Left lung (tissue), 14 donors: ENCODE measurements at places on chromosomes 6 and 20. TPM values are rescaled to one million over a fixed set of nuclear protein-coding genes. Genes with fewer than 3 reads are reported as not detected.

Gene OR2J2
- not detected for total RNA-seq

Gene ASIP
- total RNA-seq, result not detected

Gene MUCL3
- total RNA-seq, result 4.0 TPM

Gene DUSP15
- 1.1 TPM for total RNA-seq

Gene OR2H2
- total RNA-seq, result not detected

Gene ACOT8
- 23.8 TPM for total RNA-seq

Gene SPAG4
- 3.1 TPM for total RNA-seq

DNA sequence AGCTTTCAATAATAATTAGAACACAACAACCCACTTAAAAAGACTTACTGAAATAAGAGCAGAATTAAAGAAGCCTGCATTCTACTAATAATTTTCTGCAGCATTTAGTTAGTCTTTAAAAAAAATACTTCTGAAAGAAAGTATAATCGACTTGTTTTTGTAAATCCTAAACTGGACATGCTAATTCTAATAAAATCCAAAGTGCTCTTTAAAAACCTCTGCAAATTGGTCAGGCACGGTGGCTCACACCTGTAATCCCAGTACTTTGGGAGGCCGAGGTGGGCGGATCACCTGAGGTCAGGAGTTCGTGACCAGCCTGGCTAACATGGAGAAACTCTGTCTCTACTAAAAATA, 57.5 kb upstream of the ARMH2 start:
- H3K4me1 ChIP-seq, result peaks cover 5% of the 10 kb centered on the region
- H3K4me3 ChIP-seq, result no peak overlapping the region
- no peak for DNase-seq
- H3K36me3 ChIP-seq, result peaks cover 86% of the 10 kb centered on the region

DNA sequence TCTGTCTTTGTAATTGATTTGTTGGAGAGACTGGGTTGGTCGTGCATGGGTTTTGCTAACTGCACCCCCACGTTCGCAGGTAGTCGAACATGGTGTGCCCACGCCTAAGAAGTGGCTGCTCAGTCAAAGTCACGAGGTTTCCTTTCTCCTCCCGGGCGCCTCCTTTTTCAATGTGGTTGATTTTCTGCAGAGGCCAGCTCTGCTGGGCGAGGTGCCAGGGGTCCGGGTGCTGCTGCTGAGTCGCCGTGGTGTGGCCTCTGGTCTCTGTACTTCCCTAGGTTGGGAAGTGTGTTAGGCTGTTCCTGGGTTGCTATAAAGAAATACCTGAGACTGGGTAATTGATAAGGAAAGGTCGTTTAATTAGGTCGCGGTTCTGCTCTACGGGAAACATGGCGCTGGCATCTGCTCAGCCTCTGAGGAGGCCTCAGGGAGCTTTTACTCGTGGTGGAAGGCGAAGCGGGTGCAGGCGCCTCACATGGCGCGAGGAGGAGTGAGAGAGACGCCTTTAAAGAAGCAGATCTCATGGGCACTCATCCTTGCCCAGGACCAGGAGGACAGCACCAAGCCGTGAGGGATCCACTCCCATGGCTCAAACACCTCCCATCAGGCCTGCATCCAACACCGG, 14.1 kb downstream of the OSBPL2 start:
- H3K4me3 ChIP-seq, result no peak overlapping the region
- H3K27me3 ChIP-seq, result no peaks in the 10 kb centered on the region
- H3K4me1 ChIP-seq, result no peaks in the 10 kb centered on the region
- DNase-seq, result no peak
- H3K36me3 ChIP-seq, result no peaks in the 10 kb centered on the region
- H3K27ac ChIP-seq, result no peak overlapping the region

- peaks cover 4% of the 10 kb centered on the region for H3K27me3 ChIP-seq
- no peak for DNase-seq
- H3K27ac ChIP-seq, result no peak overlapping the region
- H3K36me3 ChIP-seq, result no peaks in the 10 kb centered on the region
- no peaks in the 10 kb centered on the region for H3K4me1 ChIP-seq
Measured at GRCh38 chr20:32945710-32946221, 58.5 kb downstream of the SUN5 start.

DNA sequence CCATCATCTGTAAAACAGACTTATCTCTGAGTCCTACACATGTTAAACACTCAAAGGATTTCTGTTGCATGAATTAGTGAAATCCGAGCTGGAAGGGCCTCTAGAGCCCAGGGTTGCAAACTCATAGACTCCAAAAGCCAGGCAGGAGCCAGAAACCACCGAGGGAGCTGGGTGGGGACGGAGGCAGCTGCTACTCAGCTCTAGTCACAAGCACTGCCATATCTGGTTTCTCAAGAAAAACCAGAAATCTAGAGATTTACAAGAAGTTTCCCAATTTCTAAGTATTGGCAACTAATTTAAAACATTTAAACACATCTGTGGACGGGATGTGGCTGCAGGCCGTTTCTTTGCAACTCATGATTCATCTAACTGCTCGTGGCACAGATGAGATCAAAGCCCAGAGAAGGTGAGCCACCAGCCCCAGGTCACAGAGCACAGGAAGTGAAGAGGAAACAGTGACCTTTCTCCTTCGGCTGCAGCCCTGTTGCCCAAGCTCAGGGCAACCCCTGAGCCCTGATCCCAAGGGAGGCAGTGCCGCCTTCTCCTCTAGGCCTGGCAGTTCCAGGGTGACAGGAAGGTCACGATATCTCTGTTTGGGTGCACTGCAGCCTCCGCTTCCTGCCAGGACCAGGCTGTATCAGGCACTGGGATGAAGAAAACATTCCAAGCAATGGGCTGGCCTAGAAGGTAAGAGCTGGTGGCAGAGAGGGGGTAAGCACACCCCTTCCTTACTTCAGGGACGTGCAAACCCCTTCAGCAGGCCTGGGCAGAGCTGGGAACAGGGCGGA, 26.4 kb upstream of the PTGIS start:
- H3K27ac ChIP-seq, result peak overlapping the region; percentile 34
- DNase-seq, result no peak
- peaks cover 4% of the 10 kb centered on the region for H3K4me1 ChIP-seq
- H3K4me3 ChIP-seq, result no peak overlapping the region

GRCh38 chr6:72522735-72523141, 99.1 kb upstream of the KCNQ5 start:
- H3K4me1 ChIP-seq, result no peaks in the 10 kb centered on the region
- H3K4me3 ChIP-seq, result no peak overlapping the region
- no peak for DNase-seq

GRCh38 chr6:907928-908327, 215.0 kb upstream of the EXOC2 start:
- H3K27ac ChIP-seq, result no peak overlapping the region
- no peaks in the 10 kb centered on the region for H3K4me1 ChIP-seq
- H3K36me3 ChIP-seq, result no peaks in the 10 kb centered on the region
- DNase-seq, result no peak
- no peak overlapping the region for H3K4me3 ChIP-seq

- H3K27me3 ChIP-seq, result no peaks in the 10 kb centered on the region
- DNase-seq, result no peak
- H3K4me1 ChIP-seq, result no peaks in the 10 kb centered on the region
- no peak overlapping the region for H3K27ac ChIP-seq
- H3K4me3 ChIP-seq, result no peak overlapping the region
Measured at GRCh38 chr20:52279706-52280105, 88.1 kb upstream of the ZFP64 start.

- no peaks in the 10 kb centered on the region for H3K36me3 ChIP-seq
- H3K4me3 ChIP-seq, result no peak overlapping the region
- H3K4me1 ChIP-seq, result peaks cover 12% of the 10 kb centered on the region
- H3K27me3 ChIP-seq, result no peaks in the 10 kb centered on the region
- no peak overlapping the region for H3K27ac ChIP-seq
Measured at GRCh38 chr6:130932438-130932837, 105.2 kb downstream of the SMLR1 start.

GRCh38 chr20:62796699-62797491, 622 bp downstream of the MRGBP start:
- H3K36me3 ChIP-seq, result no peaks in the 10 kb centered on the region

GRCh38 chr6:135884136-135884535, 32.6 kb downstream of the PDE7B start:
- peaks cover 18% of the 10 kb centered on the region for H3K4me1 ChIP-seq
- H3K4me3 ChIP-seq, result no peak overlapping the region
- no peak overlapping the region for H3K27ac ChIP-seq
- H3K36me3 ChIP-seq, result no peaks in the 10 kb centered on the region
- H3K27me3 ChIP-seq, result no peaks in the 10 kb centered on the region

DNA sequence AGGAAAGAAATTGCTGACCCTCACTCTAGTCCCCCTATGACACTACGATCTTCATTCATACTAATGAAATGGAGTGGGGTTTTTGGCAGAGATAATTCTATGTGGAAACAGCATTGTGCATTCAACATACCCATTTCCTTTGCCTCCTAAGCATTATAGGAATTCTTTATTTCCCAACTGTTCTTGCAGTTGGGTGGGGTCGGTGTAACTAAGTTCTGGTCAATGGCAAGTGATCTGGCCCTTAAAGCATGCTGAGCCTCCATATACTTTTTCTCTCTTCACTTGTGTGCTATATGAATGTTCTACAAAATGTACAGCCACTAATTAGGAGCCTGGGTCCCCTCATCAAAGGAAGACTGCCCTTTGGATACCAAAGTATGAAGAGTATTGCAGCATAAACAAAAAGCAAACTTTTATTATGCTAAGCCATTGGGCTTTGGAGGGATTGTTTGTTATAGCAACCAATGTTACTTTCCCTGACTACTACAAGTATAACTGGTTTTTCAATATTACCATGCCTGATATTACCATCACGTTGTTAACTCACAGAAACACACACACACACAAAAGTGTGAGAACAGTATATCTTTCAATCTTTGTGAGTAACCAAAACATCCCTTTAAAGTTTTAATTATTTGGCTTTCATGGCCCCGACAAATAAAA, 9.0 kb upstream of the ISM1 start:
- H3K4me3 ChIP-seq, result no peak overlapping the region
- no peaks in the 10 kb centered on the region for H3K27me3 ChIP-seq
- DNase-seq, result no peak
- no peak overlapping the region for H3K27ac ChIP-seq

DNA sequence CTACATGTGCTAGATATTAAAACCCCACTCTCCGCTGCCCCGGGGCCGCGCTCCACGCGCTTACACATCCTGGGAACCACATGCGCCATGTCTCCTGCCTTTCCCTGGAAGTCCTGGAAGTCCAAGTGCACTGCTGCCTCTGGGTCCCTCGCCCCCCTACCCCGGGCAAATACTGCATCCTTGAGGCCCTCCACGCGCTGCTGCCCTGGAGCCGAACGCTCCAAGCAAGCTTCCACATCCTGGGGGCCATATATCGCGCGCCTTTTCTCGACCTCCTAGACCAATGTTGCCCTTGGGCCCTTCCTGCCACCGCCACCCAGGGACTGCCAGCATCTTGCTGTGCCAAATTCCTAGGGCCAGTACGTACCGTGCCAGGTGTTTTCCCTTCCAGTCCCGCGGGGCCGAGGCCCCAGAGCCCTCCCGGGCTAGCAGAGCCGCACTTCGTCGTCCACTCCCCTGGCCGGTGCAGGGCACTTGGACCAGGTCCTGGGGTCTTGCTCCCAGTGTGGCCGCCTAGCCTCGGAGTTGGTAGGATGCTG, 779 bp upstream of the KCNG1 start:
- no peak overlapping the region for H3K27ac ChIP-seq
- no peak for DNase-seq
- H3K36me3 ChIP-seq, result no peaks in the 10 kb centered on the region
- H3K4me1 ChIP-seq, result peaks cover 4% of the 10 kb centered on the region

DNA sequence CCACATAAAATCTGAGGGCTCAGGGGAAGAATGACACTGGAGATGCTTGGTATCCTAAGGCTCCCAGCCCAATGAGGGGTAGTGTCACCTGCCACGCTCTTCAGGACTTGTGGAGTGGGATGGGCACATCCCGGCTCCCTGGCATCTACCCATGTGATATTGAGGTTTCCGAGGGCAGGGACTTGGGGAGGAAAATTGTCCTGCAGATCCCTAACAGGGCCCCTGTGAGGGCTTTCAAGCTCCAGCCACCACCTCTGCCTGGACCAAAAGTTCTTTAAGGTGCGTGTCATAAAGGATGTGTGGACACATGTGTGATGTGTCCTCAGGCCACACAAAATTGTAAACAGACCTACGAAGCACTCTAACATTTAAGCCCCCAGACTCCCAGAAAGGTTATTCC, 2.5 kb downstream of the SCML4 start:
- no peaks in the 10 kb centered on the region for H3K36me3 ChIP-seq
- H3K27me3 ChIP-seq, result peaks cover 38% of the 10 kb centered on the region
- no peak overlapping the region for H3K27ac ChIP-seq
- no peak for DNase-seq

- H3K27me3 ChIP-seq, result no peaks in the 10 kb centered on the region
- H3K27ac ChIP-seq, result no peak overlapping the region
- DNase-seq, result no peak
- no peaks in the 10 kb centered on the region for H3K36me3 ChIP-seq
- no peaks in the 10 kb centered on the region for H3K4me1 ChIP-seq
- no peak overlapping the region for H3K4me3 ChIP-seq
Measured at GRCh38 chr6:1747003-1747402, 137.3 kb downstream of the FOXC1 start.

GRCh38 chr20:40863355-40863919, 165.2 kb upstream of the TOP1 start:
- no peaks in the 10 kb centered on the region for H3K27me3 ChIP-seq
- DNase-seq, result no peak
- H3K4me1 ChIP-seq, result no peaks in the 10 kb centered on the region
- H3K27ac ChIP-seq, result no peak overlapping the region
- H3K36me3 ChIP-seq, result no peaks in the 10 kb centered on the region

DNA sequence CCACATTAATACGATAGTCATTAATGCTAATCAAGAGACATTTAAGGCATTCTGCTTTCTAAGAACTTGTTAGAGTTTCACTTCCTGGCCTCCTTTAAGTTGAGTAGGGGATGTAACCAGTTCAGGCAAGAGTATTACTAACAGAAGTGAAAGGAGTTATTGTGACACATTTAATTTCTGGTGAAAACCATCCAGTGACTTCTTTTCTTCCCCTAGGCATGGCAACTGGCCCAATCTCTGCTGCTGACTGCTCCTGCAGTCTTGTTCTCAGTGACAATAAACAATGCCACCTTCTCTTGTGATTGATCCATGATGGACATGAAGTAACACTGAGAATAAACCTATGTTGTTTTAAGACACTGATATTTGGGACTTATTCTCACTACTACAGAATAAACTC, 130.9 kb upstream of the DEFB112 start:
- no peak overlapping the region for H3K27ac ChIP-seq
- no peak overlapping the region for H3K4me3 ChIP-seq
- H3K36me3 ChIP-seq, result no peaks in the 10 kb centered on the region
- no peak for DNase-seq

DNA sequence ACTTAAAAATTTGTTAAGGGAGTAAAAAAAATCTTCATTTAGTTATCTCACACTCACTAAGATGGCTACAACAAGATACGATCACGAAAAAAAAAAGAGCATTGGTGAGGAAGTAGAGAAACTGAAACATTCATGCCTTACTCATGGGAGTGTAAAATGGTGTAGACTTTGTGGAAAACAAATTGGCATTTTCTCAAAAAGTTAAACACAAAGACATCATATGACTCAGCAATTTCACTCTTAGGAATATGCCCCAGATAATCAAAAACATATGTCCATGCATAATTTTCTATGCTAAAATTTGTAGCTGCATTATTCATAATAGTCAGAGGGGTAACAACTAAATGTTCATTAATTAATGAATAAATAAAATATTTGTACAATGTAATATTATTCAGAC, 120.9 kb upstream of the IRAK1BP1 start:
- H3K4me1 ChIP-seq, result no peaks in the 10 kb centered on the region
- H3K27me3 ChIP-seq, result no peaks in the 10 kb centered on the region
- no peak for DNase-seq

GRCh38 chr20:52104546-52105441, 86.8 kb downstream of the ZFP64 start:
- H3K36me3 ChIP-seq, result no peaks in the 10 kb centered on the region
- H3K4me1 ChIP-seq, result peaks cover 18% of the 10 kb centered on the region
- peak; percentile 36 for DNase-seq
- H3K27ac ChIP-seq, result no peak overlapping the region
- peak overlapping the region; percentile 24 for H3K4me3 ChIP-seq
